HT-29 (cell line): ENCODE measurements at places on chromosomes 5 and 9. TPM values are rescaled to one million over a fixed set of nuclear protein-coding genes. Genes with fewer than 3 reads are reported as not detected.

DNA sequence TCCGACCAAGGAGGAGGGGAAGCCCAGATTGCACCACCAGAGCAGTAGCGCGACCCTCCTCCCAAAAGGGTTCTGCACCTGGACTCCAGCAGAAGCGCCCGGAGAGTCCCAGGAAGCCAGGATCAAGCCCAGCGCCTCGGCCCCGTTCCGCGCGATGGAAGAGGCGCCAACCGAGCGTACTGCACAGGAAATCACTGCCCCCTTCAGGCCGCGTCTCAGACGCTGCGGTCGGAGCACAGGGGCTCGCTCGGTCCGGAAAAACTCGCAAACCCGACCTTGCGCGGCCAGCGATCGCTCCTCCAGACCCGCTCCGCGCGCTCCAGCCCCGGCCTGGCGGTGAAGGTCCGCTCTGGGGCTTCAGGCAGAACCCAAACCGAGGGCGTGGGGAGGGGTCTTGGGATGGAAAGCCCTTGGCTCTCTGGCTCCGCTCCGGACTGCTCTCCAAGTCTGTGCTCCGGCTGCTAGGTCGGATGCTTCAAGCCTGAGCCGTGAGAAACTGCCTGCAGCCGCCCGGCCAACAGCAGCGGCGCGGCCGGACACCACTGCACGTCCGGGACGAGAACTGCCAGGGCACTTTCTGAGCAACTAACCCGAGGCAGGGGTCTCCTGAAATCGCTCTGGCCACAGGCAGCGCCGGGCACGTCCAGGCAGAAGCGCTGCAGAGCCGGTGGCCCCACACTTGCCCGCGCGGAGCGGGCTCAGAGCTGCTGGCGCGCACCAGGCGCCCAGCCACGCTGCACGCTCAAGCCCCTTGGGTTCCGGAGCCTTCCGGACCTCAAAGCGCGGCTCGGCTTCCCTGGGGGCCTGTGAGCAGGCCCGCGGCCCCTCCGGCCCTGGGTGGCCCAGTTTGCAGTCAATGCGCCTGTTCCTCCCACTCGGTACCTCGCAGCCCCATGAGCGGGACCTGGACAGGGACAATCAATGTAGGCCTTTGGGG is 1.3 kb downstream of the GABBR2 start:
- no peak for DNase-seq

- DNase-seq: no peak
These were observed 796.4 kb upstream of the ACO1 start for GRCh38 chr9:31588006-31588405.

DNA sequence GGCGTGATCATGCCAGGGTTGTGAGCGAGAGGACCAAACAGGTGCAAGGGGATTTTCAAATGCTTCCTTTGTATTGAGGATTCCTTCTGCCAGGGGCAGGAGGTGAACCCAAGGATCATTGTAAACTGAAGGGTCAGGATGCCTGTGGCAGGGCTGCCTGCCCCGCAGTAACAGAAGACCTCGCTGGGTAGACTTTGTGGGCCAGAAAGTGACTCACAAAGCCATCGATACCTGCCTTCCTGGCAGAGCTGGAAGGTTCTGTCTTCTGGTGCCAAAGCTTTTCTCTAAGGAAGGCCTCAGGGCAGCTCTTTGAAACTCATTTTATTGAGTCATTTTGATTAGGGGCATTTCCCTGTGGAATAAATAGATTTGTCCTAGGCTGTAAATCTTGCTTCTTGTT is 223.4 kb downstream of the ICE1 start:
- no peak for DNase-seq

DNA sequence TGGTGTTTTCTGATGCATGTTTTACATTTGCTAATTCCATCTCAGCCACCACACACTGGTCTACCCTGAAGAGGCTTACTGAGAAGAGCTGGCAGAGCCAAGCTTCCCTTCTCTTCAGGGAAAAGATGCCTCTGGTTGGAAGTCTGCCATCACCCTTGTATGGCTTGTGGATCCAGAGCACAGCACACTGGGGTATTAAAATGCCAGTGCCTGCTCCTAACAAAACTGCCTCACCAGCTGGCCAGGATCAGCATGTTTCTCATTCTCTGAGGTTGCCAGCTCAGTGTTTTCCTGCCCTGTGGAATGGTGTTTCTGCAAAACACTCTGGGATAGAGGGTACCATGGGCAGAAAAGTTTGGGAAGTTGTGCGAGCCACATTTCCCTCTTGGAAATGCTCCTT is 31.6 kb upstream of the ZNF618 start:
- no peak for DNase-seq

DNA sequence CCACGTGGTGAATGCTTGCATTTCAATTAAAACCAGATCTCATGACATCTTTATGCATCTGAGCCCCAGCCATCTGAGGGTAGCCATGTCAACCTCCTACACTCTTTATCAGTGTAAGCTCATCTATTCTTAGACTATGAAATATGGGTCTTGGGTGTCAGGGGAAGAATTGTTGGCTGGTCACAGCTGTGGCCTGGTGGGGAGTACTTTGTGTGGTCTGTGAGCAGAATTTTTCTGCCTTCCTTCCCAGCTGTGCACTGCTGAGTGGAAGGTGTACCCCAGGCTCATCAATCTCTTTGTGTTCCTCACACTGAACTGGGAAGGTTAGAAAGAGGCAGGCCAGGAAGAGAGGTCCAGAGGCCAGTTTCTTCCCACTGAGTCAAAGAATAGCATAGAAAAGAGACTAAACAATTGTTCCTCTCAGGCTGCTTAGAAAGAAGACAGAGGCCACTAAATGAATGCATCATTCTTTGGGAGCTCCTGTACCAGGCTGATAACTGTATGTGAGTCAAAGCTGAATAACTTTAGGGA is 202.7 kb upstream of the RGMB start:
- no peak for DNase-seq

DNA sequence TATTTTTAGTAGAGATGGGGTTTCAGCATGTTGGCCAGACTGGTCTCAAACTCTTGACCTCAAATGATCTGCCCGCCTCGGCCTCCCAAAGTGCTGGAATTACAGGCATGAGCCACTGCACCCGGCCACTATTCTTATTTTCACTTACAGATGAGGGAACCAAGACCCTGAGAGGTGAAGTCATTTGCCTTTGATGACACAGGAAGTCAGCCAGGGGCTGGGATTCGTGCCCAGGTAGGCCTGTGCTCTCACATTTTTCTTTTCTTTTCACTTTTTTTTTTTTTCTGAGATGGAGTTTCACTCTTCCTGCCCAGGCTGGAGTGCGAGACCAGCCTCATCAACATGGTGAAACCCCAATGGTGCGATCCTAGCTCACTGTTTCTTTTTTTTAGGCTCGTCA is 22.2 kb downstream of the ENG start:
- no peak for DNase-seq

DNA sequence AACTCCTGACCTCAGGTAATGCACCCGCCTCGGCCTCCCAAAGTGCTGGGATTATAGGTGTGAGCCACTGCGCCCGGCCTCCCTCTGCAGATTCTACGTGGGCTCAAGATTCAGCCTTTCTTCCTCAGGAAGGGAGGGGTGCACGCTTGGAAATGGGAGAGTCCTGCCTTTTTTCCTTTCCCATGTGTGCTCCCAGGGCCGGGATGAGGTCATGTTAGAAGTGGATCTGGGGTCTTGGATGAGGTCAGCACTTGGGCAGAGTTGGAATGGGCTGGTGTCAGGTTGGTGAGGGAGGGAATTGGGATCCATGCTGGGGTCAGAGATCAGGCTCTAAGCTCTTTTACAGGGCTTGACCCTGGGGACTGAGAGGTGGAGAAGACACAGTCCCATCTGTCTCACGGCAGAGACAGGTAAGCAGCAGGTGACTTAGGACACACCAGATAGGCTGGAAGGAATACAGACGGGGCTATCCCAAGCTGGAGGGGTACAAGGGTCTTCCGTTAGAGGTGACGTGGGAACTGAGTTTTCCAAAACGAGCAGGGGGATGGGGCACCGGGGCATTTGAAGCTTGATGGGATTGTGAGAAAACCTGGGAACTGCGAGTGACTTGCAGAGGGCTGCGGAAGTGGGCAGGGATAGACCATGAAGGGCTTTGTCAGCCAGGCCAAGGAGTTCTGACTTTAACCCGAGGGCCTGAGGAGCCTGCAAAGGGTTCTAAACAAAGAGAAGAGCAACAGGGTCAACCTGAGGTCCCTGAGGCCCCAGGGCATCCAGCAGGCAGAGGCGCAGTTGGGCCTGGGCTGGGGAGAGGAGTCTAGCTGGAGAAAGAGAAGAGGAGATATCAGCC is 1.8 kb upstream of the AQP7 start:
- no peak for DNase-seq

DNA sequence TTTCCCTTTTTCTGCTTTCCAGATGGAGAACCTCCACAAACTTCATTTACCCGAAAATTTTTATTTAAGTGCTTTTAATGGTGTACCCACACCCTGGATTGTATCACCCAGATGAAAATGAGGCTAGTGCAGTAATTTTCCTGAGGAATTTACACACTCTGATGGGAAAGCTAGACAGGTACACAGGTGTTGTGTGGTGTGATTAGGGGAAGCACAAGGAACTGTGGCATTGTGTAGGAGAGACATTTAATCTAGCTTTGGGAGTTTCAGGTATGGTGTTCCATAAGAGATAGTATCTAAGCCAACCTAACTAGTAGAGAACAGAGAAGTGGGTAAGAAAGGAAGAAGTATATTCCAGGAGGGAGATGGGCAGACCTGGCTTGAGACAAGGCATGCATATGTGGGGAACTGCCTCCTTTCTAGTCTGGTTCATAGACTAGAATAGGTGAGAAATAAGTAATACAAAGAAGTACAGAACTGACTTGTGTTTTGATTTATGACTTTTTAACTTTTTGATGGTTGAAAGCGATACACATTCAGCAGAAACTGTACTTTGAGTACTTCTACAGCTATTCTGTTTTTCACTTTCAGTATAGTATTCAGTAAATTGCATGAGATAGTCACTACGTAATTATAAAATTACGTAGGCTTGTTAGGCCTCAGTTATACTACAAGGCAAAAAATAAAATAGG is 22.9 kb upstream of the ROPN1L start:
- no peak for DNase-seq

DNA sequence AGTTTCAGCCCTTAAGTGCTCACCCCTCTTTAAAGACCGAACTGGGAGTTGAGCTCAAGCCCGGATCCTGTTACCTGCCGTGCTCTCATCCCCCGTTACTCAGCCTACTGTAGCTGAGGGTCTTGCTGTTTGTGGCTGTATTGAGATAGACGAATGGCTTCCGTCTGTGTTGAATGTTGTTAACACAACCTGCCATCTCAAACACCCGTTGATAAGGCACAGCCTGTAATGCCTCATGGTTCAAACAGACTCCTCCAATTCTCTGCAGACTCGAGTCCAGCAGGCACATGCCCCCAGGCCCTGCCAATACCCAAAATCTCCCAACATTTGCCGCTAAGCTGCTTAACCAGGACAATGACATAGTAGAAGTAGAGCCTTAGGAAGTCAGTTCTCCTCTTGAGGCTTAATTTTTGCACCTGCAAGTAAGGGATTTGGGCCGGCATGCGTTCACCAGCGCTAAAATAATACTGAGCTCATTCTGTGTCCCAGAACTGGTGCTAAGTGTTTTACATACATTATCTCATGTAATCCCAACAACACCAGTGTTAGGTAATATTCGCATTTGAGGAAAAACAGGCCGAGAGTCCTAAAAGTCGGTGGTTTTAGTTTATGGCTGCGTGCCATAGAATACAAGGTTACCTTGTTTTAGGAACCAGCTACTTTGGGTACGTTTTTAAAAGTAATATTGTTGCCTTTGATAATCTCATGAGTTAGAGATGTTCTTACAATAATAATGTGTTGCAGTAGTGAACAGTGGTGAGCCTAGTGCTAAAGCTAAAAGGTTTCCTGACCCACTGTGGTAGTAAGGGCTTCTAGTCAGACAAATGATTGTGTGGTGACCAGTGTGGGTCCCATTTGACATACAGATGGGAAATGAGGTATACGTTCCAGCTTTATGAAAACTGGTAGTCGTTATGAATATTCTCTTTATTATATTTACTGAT is 1.5 kb upstream of the RFX3 start:
- peak; percentile 78 for DNase-seq

DNA sequence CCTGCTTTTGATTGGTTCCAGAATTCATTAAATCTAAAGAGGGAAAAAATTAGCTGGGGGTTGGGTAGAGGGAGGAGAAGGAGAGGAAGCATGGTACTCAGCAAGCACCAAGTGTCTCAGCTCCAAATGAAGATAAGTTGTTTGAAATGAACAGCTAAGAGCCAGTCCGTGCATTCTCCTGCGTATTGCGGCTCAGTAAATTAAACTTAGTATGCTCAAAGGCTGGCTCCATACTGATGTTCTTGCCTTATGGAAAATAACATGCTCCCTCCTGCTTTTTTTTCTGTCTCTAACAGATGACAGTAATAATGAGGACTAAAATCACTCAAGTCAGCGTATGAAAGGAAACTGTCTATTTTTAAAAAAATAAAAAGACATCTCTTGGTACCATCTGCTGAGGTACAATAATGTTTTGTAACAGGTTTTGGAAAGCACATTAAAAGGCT is 161.0 kb downstream of the SPATA31D1 start:
- DNase-seq: no peak

GRCh38 chr9:125409637-125410521 is 148.3 kb downstream of the GAPVD1 start:
- DNase-seq: peak; percentile 29

DNA sequence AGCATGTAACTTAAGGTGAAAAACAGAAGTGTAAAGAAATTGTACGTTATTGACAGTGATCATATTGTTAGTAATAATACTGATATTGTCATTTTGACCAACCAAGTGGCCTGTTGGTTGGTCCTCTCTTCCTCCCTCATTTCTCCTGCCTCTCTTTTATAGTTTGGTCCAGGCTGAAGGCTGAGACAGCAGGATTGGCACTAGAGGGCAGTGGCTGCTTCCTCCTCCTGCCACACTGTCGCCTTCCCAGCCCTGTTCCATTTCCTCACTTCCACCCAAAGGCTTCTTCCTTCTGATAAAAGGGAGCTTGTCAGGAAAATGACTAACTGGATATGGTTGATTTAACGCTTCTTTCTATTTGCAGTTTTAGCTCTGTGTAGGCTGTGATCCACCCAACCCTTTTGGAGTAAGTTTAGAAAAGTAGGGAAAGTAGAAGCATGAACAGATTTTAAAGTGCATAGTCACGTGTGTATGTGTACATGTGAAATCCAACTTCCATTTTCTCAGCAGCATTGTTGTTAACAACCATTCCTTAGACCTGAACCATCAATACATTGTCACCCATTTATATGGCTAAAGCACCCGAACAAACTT is 35.6 kb downstream of the PTCD2 start:
- peak; percentile 43 for DNase-seq

DNA sequence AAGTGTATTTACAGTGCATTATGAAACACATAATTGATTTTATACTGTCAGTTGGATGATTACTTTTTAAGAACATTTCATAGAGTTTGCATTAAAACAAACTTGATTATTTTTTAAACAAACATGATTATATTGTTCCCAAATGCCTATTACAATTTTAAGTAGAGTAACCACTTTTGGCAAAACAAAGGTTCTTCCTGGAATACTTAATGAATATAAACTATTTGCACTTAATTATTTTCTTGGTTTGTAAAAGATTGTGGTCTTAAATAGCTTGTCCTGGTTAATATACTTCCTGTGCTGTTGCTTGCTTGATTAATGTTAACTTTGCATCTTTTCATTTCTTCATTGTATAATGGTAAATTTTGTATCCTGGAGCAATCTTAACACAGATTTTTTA is 180.0 kb downstream of the CDH12 start:
- DNase-seq: no peak

The PRELID1 gene
- total RNA-seq: 556 and 582 TPM in 2 replicates

The ASTN2 gene
- total RNA-seq: 2.6 and 4.0 TPM in 2 replicates

The RUFY1 gene
- total RNA-seq: 41.8 and 45.5 TPM in 2 replicates

The NRG2 gene
- not detected in 2 replicates for total RNA-seq

The TXNDC8 gene
- not detected in 2 replicates for total RNA-seq

The PGM5 gene
- total RNA-seq: 0.08 and 0.73 TPM in 2 replicates
